Motor neuron (in vitro differentiated cells): ENCODE measurements at places on chromosomes 2 and 18.

- ATAC-seq = no peak
These were observed 11.4 kb upstream of the MAPRE2 start for GRCh38 chr18:35029770-35030169.

GRCh38 chr2:234836271-234836670 lies 115.5 kb upstream of the SH3BP4 start:
- no peak for ATAC-seq

GRCh38 chr2:143259368-143259958 lies 130.2 kb downstream of the ARHGAP15 start:
- peak; percentile 73 for ATAC-seq

DNA sequence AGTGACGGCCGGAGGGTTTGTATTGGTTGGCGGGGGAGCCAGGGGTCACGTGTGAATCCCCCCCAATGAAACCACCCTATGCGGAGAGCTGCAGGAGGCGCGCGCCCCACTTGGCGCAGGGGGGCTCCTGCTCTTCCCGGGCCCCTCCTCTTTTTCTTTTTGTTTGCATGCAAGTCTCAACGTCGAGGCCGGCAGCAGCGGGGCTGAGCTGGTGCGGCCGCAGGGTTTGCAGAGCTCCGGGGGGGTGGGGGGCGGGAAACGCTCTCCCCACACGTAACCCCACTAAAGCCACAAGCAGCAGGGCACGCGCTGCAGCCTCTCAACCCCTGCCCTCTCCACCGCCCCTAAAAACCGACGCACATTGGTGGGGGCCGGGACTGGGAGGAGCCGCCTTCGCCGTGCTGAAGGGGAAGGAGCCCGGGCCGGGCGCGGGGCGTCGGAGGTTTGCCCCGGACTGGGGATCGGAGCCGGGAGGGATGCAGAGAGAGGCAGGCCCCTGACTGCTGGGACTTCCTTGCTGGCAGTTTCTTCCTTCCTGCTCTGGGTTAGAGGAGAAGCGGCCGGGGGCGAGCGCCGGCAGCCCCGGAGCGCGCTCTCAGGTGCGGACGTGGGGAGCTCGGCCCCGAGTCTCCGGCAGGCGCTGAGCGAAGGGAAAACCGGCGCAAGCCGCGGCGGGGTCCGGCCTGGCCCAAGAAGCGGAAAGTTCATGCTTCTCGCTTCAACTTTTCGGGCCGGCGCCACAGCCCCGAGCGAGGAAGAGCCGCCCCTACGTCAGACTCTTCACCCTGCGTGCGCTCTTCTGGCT lies 864 bp downstream of the LBH start:
- peak; percentile 55 for ATAC-seq

- ATAC-seq = no peak
These were observed 78.9 kb upstream of the DAPL1 start for GRCh38 chr2:158716121-158716791.

- ATAC-seq = no peak
These were observed 147.7 kb downstream of the TWIST2 start for GRCh38 chr2:238995634-238996033.
